Gastroesophageal sphincter (tissue), 4 donors: ENCODE measurements at places on chromosomes 3 and 15. TPM values are rescaled to one million over a fixed set of nuclear protein-coding genes. Genes with fewer than 3 reads are reported as not detected.

DNA sequence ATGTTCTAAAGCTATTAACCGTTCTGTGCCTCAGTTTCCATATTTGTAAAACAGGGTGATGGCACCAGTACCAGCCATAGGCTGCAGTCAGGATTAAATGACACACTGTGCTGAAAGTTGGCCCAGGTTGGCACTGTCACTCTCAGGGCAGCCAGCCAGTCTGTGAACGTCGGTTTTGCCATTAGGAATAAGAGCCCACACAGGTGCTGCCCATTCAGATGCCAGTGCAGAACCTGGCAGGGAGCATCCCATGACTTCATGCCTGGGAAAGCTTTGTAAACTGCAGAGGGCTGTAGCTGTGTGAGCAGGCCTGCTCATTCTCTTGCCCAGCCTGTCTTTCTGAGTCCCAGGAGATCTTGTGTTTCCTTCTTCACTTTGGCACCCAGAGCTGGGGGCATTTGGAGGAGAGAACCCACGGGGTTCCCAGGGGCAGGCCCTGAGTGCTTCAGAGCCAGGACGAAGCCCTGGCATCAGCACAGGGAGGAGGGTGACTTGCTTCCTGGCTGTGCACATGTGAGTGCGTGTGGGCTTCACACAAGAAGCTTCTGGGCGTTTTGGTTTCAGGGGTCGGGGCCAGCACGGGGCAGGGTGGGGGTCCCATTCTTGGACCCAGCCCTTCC is 46.9 kb downstream of the ZNF710 start:
- ATAC-seq: no peak

DNA sequence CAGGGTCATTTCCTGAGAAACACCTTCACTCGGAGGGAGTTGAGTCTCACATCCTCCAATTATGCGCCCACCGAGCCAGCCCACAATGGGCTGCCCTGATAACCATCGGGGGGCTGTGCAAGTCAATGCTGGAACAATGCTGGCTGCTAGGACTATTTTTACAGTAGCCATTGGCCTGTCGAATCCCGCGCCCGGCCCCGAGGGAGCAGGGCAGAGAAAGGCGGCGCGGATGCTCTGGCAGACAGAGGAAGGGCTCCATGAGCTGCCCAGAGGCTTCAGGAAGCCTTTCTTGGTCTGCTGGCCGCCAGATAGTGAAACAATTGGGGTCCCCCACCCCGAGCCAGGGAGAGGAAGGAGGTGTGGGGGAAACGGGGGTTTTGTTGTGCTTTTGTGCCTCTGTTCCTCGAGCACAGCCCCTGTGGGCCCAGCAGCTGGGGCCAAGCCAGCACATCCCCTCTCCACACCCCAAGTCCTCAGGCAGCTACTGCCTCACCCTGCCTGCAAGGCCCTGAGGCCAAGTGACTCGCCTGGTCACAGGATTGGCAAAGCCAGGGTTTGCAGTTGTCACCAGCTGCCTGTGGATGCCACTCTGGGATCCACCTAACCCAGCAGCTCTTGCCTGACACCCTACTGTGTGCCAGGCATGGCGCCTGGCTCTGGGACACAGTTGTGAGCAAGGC is 39.0 kb downstream of the SLC6A6 start:
- no peak for ATAC-seq

- ATAC-seq: no peak
Measured at GRCh38 chr3:186081678-186082077, 27.2 kb downstream of the ETV5 start.

DNA sequence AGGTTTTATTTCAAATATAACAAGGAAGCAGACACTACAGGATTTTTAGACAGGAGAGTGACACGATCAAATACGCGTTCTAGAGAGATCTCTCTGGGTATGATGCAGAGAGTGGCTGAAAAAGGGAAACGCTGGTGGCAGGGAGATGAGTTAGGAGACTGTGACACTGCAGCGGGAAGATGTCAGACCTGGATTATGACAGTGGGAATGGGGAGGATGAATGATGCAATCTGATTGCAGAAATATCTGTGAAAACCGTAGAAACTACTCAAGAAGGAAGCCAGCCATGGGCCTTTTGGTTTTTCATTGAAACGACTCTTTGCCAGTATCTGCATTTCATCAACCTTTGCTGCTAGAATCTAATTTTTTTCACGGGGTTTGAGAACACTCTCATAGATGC is 157.9 kb downstream of the FAM43A start:
- ATAC-seq: no peak

DNA sequence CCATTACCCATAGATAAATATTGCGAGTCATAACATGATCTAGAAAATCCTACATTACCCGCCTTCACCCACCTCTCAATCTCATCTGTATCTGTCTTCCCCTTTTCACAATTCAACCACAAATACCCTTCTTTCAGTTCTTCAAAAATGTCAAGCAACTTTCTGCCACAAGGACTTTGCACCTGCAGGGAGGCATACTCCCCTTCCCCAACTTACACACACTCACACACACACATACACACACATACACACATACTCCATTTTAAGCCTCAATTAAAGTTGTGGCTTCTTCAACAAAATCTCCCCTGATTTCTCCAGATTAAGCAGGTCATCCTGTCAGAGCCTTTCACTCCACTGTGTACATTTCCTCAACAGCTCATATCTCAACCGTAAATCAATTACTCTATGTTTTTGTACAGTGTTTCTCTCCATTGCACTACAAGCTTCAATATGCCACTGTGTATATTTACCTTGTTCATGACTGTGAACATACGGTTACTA is 33.1 kb upstream of the CCDC50 start:
- ATAC-seq: no peak

GRCh38 chr3:8143186-8143585 is 358.4 kb upstream of the LMCD1 start:
- no peak for ATAC-seq

GRCh38 chr3:52185837-52186236 is 12.1 kb upstream of the ALAS1 start:
- no peak for ATAC-seq

- no peak for ATAC-seq
Measured at GRCh38 chr3:56173601-56174000, 294.7 kb downstream of the ERC2 start.

DNA sequence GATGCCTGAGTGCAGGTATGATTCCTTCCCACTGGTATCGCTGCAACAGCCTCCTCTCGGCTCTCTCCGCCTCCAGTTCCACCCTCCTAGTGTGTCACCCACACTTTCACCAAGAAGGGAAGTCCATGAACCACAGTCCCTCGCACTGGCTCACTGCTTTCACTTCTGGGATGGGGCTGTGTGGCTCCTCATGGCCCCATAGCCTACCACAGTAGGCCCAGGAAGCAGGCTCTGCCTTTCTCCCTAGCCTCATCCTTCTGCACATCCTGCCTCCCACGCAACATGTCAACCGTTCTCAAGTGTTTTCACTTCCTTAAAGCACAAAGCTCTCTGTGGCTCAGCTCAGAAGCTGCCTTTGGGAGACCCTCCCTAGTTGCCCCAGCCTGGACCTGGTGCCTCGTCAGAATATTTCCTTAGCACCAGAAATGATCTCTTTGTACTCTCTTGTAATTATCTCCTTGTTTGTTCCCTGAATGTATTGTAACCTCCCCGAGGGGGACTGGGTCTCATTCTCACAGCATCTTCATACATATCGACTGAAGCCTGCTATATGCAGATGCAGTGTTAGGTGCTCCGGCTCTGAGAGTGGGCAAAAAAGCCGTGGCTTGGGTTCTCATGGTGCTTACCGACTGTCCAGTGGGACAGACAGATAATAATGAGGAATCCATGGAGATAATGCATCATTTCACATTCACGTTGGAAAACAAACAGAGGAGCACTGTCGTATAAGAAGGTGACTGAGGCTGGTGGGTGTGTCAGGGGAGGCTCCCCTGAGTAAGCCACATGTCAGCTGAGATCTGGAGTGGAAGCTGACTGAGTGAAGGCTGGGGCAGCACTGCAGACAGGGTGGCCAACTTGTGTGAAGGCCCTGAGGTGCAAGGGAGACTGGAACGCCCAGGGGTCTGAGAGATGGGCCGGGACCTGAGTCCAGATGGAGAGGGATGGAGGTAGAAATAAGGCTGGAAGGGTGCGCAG is 107.1 kb downstream of the DGKG start:
- ATAC-seq: no peak

DNA sequence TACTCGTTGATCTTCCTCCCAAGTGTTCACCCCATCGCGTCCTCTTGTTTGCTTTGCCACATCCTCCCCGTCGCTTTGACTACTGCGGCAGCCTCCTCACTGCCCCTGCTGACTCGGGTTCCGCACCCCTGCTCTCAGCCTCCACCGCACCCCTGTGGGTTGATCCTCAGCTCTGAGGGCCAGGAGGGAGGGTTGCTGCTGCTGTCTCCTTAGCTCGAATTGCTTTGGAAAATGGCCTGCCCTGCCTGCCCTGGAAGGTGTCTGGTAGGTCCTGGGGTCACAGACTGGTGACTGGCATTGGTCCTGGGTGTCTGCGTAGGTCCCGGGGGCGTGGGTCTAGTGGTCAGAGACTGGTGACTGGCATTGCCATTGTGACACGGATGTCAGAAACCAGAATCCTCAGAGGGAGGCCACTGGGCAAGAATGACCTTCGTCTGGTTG is 9.4 kb downstream of the MUC4 start:
- ATAC-seq: no peak

DNA sequence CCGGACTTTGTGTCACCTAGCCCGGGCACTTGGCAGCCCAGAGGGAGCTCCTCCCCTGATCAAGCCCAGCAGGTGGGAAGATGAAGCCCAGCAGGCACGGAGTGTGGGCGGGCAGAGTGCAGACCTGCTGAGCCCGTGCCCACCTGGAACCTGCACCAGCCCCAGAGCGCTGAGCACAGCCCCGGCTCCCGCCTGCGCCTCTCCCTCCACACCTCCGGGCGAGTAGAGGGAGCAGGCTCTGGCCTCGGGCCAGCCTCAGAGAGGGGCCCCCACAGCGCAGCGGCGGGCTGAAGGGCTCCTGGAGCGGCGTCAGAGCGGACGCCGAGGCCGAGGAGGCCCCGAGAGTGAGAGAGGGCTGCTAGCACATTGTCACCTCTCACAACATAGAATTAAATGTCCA is 257.7 kb downstream of the VGLL3 start:
- ATAC-seq: no peak

DNA sequence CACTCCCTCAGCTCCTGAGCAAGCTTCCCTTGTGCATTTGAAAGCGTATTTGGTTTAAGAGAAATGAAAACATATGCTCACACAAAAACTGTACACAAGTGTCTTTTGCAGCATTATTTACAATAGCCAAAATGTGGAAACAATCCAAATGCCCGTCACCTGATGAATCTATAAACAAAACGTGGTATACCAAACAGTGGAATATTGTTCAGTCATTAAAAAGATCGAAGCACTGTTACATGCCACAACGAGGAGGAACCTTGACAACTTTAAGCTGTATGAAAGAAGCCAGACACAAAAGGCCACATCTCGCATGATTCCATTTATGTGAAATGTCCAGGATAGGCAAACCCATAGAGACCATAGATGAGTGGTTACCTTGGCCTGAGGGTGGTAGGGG is 71.6 kb upstream of the CMTM7 start:
- no peak for ATAC-seq

DNA sequence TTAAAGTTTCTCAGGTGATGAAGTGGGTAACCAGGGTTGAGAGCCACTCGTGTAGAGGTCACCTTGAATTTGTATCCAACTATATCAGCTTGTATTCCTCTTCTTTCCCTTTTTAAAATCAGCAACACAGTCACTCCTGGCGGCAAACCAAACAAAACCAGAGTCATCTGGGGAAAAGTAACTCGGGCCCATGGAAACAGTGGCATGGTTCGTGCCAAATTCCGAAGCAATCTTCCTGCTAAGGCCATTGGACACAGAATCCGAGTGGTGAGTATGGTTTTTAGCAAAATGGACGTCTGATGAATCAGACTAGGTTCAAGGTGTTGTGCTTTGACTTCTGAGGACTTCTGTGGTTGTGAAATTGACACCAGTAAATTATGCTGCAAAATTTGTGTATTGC is 3.9 kb downstream of the RPL35A start:
- no peak for ATAC-seq

Gene ST8SIA2
- total RNA-seq: not detected

Gene EPHB1
- 0.81 TPM for total RNA-seq

Gene TEX55
- total RNA-seq: not detected

Gene ERICH6
- total RNA-seq: not detected

Gene OXTR
- total RNA-seq: not detected

Gene FBXW12
- not detected for total RNA-seq

Gene LIPC
- 0.50 TPM for total RNA-seq
